Hematopoietic multipotent progenitor cell (in vitro differentiated cells): ENCODE measurements at places on chromosomes 2 and 18. TPM values are rescaled to one million over a fixed set of nuclear protein-coding genes. Genes with fewer than 3 reads are reported as not detected.

DNA sequence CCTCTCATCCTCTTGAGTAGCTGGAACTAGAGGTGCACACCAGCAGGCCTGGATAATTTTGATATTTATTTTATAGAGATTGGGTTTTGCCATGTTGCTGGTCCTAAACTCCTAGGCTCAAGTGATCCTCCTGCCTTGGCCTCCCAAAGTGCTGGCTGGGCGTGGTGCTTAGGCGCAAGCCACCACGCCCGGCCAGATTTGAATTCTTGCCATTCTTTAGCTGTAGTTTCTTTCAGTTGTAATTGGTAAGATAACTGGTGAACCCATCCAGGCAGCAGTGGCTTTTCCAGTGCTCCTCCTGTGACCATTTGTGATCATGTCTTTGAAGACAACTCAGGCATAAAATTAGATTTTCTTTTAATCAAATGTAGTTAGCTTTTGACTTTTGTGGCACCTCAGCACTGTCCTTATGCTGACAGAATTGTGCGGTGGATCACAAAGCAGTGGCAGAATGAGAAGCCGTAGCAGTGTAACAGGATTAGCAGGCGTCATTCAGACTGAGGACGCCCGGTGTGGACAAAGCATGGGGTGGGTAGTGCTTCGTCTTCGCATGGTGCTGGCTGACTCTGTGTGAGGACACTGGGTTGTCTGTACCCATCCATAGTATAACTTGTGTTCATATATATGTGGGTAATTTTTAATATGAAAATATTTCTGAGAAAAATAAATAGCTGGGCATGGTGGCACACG is 30.0 kb upstream of the TOGARAM2 start:
- no peak for DNase-seq

DNA sequence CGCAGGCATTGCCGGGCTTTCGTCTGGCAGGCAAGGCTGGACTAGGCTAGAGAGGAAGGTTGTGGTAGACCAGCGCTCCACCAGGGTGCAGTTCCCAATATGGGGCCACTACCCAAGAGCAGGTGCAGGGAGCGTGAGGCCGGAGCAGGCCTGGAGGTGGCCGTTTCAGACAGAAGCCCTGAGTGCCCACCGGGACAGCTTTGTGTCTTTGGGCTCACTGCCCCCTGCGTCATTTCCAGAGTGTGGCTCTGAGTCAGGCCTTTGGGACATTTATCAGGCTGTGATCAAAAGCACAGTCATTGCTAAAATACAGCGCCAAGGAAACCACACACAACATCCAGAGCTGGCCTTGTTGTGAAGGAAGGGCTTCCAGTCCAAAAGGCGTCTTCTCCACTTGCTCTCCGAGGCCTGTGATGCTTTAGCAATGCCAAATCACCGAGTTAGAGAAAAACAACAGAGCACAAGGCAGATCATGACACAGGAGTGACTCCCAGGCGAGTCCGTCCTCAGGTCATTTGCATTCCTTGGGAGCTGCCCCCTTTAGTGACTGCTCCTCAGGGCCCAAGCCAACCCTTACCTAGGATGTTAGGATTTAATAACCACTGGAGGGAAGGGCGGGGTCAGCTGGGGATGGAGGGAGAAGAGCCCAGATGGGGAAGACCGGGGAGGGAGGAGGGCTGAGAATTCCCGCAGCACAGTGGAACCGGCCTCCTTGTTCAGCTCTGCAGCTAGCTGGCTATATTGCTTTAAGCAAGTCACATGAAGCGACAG is 42.3 kb downstream of the RFX8 start:
- no peak for DNase-seq

GRCh38 chr2:172710584-172711047 is 25.0 kb upstream of the RAPGEF4 start:
- DNase-seq: no peak

The ANKRD23 gene
- total RNA-seq: 6.2 TPM

The IL36RN gene
- not detected for total RNA-seq

The PAIP2B gene
- 2.4 TPM for total RNA-seq

The MDH1B gene
- 1.3 TPM for total RNA-seq

The ASXL3 gene
- under 0.01 TPM for total RNA-seq

GRCh38 chr18:48927286-48928080 is 23.3 kb downstream of the SMAD7 start:
- DNase-seq: no peak

The TDRD15 gene
- total RNA-seq: under 0.01 TPM

DNA sequence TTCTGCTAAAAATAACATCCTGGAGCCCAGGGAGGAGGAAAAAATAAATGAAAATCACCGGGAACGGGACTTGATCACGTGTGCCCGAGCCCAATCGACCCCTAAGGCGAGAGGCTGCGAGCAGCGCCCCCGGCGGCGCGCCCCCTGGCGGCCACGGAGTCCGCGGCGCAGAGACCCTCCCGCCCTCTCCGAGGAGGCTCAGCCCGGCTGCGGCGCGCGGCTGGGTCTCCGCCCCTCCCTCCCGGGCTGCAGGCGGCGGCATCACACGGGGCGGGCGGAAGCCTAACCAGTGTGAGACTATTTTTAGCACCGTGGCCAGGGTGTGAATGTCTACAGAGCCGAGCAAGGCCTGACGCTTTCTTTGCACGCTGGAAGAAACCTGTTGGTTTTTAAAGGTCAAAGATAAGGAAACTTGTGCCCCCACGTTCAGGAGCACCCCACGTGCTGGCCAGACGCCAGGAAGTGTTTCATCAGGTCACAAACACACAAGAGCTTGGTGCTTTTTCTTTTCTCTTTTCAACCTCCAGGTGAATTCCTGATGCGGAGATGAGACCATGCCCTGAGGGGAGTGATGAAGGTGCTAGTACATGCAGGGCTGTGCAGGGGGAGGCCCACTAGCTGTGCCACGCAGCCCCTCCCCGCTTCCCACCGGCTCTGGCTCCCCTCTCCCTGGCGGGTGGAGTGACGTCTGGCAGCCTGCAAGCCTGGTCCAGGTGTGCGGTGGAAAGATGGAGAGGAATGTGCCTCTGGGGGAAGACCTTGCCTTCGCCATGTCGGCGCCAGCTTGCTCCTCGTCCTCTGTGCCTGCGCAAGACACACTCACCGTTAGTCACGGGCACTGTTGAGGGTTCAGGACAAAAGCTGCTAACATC is 35.3 kb upstream of the DNMT3A start:
- peak; percentile 94 for DNase-seq

GRCh38 chr2:161133366-161133765 is 26.9 kb upstream of the TANK start:
- DNase-seq: no peak

DNA sequence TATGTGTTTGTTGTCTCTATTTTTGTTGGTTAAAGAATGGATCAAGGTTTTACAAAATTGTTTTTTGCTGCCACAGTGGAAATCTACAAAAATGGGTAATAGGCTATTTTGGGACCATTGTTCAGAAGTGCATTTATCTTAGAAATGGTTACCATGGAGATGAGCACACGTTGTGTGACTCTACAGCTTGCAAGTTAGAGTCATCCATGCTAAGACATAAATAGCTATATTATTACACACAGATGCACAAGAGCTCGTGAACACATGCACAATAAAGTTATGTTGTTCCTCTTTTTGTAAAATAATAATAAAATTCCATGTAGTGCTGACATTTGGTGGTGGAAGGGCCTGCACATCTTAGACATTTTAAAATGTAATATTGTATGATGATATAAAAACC is 15.5 kb upstream of the DUSP19 start:
- DNase-seq: no peak

The AMER3 gene
- total RNA-seq: under 0.01 TPM

DNA sequence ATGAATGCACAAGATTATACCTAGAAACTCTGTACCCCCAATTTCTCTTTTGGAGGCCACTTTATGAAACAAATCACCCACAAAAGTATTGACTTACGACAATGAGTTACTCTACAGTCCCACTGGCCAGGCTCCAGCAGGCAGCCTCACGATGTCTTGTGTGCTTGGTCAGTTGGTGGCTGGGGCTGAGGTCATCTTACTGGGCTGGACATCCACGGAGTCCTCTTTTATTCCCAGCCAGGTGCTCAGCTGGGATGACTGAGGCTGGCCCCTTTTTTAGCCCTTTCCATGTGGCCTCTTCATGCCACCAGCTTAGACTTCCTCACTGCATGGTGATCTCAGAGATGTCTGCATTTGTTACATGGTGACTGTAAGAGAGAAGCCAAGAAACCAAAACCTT is 8.9 kb upstream of the ID2 start:
- no peak for DNase-seq

GRCh38 chr2:31322371-31322770 is 88.4 kb downstream of the EHD3 start:
- no peak for DNase-seq

- peak; percentile 8 for DNase-seq
Measured at GRCh38 chr18:11034884-11035283, 114.5 kb downstream of the PIEZO2 start.

DNA sequence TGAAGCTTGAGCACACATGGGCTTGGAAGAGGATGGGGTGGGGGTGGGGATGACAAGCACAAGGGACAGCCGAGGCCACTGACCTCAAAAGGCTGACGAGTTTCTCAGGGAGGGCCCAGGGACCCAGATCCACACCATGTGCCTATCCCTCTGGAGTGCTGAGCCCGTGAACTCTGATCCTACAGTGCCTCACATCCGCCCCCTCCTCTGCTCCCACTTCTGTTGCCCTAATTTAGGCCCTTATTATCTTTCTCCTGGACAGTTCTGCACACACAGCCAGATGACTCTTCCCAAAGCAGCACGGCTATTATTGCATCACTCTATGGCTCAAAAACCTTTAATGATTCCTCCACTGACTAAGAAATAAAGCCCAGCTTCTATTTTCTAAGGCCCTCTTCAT is 24.8 kb downstream of the CYRIA start:
- DNase-seq: no peak

DNA sequence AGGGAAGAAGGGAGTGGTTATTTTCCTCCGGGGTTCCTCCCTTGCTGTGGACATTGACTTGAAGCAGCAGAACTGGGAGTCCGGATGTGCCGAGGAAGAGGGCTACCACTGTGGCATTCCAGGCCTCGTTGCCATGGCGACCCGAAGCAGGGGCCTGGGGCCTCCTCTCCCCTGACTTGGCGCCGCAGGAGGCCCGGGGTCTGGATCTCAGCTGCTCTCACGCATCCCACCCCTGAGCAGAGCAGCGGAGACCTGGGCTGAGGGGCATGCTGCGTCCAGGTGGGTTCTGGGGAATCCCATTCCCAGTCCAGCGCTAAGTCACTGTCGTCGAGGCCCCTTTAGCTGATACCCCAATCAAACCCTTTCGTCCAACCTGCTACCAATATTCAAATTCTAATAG is 100.2 kb downstream of the BCL11A start:
- no peak for DNase-seq

The BCL11A gene
- total RNA-seq: 65.4 TPM

- DNase-seq: no peak
Measured at GRCh38 chr2:29215739-29216608, 100.8 kb downstream of the CLIP4 start.

GRCh38 chr2:113700186-113700841 is 56.1 kb downstream of the SLC35F5 start:
- DNase-seq: no peak

DNA sequence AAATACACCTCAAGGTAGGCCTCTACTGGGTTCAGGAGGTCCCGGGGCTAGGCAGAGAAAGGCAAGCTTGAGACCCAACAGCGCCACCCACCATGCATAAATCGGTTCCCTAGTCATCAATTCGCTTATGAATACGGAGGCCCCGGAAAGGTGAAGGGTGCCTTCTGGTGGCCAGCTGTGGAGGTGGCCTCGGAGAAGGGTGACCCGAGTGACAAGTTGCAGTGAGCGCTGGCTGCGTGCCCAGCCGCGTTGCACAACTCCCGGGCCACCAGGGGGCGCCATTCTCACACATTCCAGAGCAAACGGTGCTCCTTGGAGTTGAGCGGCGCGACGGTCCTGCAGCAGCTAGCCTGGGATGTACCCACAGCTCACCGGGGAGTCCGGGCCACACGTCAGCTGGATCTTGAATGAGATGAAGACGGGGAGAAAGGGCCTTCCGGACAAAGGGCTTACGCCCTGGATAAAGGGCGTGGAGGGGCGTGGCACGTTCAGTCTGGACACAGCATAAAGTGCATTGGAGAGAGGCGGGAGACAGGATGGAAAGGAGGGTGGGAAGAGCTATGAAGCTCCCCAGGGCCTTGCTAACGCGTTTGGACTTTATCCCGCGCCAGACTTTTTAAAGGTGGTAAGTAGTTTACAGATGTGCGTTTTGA is 20.4 kb downstream of the TMSB10 start:
- peak; percentile 97 for DNase-seq
